ENCODE measurements at places on chromosomes 11 and 22.

- H3K27me3 ChIP-seq: no peaks in the 10 kb centered on the region
- H3K36me3 ChIP-seq: no peaks in the 10 kb centered on the region
- no peak for DNase-seq
- H3K4me3 ChIP-seq: no peak overlapping the region
- H3K27ac ChIP-seq: no peak overlapping the region
Observed at GRCh38 chr11:92625894-92626293, 343.6 kb upstream of the MTNR1B start.

DNA sequence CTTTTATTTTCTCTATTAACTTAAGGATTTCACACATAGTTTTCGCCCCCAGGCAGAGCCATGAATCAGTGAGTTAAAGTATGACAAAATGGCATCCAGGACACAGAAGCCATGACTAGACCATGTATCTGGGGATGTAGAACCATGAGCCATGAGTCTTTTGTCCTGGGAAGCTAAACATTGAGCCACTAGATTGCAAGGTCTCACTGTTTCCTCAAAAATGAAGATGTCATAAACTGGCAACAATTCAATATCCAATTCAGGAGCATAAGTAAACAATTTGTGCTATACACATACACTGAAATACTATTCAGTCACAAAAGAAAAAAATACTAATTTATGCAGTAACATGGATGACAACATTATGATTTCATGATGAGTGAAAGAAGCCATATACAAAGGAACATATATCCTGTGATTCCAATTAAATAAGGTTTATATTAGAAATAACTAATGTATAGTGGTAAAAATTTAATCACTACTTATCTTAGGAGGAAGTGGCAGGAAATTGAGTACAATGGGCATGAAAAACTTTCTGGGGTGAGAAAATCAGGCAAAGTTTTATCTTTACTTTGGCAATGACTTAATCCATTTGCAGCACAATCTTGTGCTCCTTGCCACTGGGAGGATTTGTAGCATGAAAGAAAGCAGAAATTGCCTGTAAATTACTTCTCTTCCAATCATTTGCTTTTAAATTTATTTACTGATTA is 28.5 kb upstream of the CARD16 start:
- H3K36me3 ChIP-seq: no peaks in the 10 kb centered on the region
- no peak for DNase-seq
- H3K4me1 ChIP-seq: no peaks in the 10 kb centered on the region
- H3K27me3 ChIP-seq: no peaks in the 10 kb centered on the region
- no peak overlapping the region for H3K4me3 ChIP-seq

DNA sequence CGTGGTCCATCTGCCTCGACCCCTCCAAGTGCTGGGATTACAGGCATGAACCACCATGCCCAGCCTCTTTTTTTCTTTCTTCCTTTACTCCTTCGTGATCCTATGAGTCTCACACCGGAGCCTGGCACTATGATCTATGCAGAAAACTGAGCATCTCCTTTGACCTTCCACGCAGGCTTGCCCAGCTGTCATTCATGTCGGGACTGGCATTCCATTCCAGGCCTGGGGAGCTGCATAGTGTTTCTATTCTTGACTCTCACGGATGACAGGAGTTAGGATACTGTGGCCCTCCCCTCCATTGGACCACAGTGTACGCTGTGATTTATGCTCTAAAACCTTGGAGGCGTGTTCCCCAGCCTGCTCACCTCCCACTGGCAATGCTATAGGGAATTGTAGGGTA is 611.8 kb downstream of the BRD1 start:
- DNase-seq: peak; percentile 2
- H3K27me3 ChIP-seq: no peaks in the 10 kb centered on the region
- no peaks in the 10 kb centered on the region for H3K4me1 ChIP-seq
- peaks cover 16% of the 10 kb centered on the region for H3K36me3 ChIP-seq
- no peak overlapping the region for H3K4me3 ChIP-seq

DNA sequence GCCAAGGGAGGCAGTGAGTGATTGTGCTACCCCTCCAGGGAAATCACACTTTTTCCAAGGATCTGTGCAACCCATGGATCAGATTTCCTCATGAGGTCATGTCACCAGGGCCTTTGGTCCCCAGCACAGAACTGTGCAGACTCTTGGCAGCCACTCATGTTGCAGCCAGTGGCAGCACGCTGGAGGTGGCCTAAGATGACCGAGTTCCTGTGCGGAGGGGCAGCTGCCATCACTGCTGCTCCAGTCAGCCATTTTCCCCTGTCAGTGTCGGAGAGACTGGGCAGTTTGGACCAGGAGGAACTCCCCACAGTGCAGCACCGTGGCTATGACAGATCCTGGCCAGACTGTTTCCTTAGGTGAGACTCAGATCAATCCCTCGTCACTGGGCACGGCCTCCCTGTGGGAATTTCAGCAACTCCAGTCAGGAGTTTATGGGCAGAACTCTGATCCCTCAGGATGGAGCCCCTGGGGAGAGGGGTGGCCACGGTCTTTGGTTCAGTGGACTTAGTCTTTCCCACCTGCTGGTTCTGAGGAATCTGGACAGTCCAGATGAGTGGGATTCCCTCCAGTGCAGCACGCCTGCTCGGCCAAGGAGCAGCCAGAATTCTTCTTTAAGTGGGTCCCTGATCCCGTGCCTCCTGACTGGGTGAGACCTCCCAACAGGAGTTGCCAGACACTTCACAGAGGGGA is 194.6 kb upstream of the CARD18 start:
- no peak overlapping the region for H3K4me3 ChIP-seq
- H3K27me3 ChIP-seq: no peaks in the 10 kb centered on the region
- no peaks in the 10 kb centered on the region for H3K4me1 ChIP-seq
- DNase-seq: no peak

- no peaks in the 10 kb centered on the region for H3K36me3 ChIP-seq
- H3K27me3 ChIP-seq: no peaks in the 10 kb centered on the region
- no peak overlapping the region for H3K27ac ChIP-seq
- DNase-seq: no peak
Observed at GRCh38 chr11:81674211-81674610, 1059.5 kb downstream of the FAM181B start.

DNA sequence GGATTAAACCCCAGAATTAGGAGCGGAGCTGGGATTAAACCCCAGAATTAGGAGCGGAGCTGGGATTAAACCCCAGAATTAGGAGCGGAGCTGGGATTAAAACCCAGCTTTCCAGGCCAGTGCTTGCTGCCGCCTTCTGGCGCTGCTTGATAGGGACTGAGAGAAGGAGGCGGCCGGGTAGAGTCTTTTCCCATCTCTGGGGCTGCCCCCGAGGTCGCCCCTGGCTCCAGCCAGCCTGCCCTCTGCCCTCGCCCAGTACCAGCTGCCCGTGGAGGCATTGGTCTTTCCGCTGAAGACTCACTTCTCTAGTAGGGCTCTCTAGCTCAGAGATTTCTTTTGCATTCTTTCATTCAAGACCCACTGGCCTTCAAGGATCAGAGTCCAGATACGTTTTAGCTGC is 5.2 kb downstream of the TRMU start:
- H3K27ac ChIP-seq: no peak overlapping the region
- no peak overlapping the region for H3K4me3 ChIP-seq
- H3K4me1 ChIP-seq: no peaks in the 10 kb centered on the region
- H3K27me3 ChIP-seq: no peaks in the 10 kb centered on the region

- H3K4me3 ChIP-seq: no peak overlapping the region
- no peaks in the 10 kb centered on the region for H3K36me3 ChIP-seq
- no peak for DNase-seq
- H3K4me1 ChIP-seq: 0 out of 2 replicates have a peak, but pooled peaks cover 2% of the 10 kb centered on the region
- no peak overlapping the region for H3K27ac ChIP-seq
Observed at GRCh38 chr11:32316232-32316631, 119.1 kb downstream of the WT1 start.

GRCh38 chr22:45629469-45630089 is 42.1 kb upstream of the ATXN10 start:
- H3K4me3 ChIP-seq: no peak overlapping the region
- peak overlapping the region; percentile 0 for H3K27ac ChIP-seq
- H3K36me3 ChIP-seq: no peaks in the 10 kb centered on the region
- H3K27me3 ChIP-seq: no peaks in the 10 kb centered on the region

GRCh38 chr11:117424781-117425180 is 97.1 kb downstream of the CEP164 start:
- H3K4me1 ChIP-seq: no peaks in the 10 kb centered on the region
- no peaks in the 10 kb centered on the region for H3K36me3 ChIP-seq
- no peak overlapping the region for H3K4me3 ChIP-seq
- H3K27me3 ChIP-seq: no peaks in the 10 kb centered on the region
- DNase-seq: no peak
- H3K27ac ChIP-seq: no peak overlapping the region

- peaks cover 16% of the 10 kb centered on the region for H3K4me1 ChIP-seq
- no peak overlapping the region for H3K27ac ChIP-seq
- H3K4me3 ChIP-seq: no peak overlapping the region
- peak; percentile 89 for DNase-seq
Observed at GRCh38 chr11:120645639-120646038, 134.1 kb downstream of the GRIK4 start.

- H3K27ac ChIP-seq: no peak overlapping the region
- no peaks in the 10 kb centered on the region for H3K27me3 ChIP-seq
- peaks cover 3% of the 10 kb centered on the region for H3K36me3 ChIP-seq
- H3K4me3 ChIP-seq: no peak overlapping the region
Observed at GRCh38 chr22:27192135-27192829, 534.9 kb downstream of the MIAT start.

- no peaks in the 10 kb centered on the region for H3K36me3 ChIP-seq
- peak; percentile 73 for DNase-seq
- no peaks in the 10 kb centered on the region for H3K4me1 ChIP-seq
- H3K4me3 ChIP-seq: peak overlapping the region; percentile 33
- H3K27ac ChIP-seq: no peak overlapping the region
Observed at GRCh38 chr22:37077802-37078448, 26.4 kb downstream of the KCTD17 start.

- no peak for DNase-seq
- H3K36me3 ChIP-seq: peaks cover 11% of the 10 kb centered on the region
- no peaks in the 10 kb centered on the region for H3K27me3 ChIP-seq
- no peaks in the 10 kb centered on the region for H3K4me1 ChIP-seq
- no peak overlapping the region for H3K27ac ChIP-seq
Observed at GRCh38 chr11:14149683-14150082, 187.2 kb downstream of the SPON1 start.

GRCh38 chr11:77187776-77188632 is 60.0 kb downstream of the MYO7A start:
- H3K27me3 ChIP-seq: no peaks in the 10 kb centered on the region
- H3K4me1 ChIP-seq: peaks cover 2% of the 10 kb centered on the region
- H3K4me3 ChIP-seq: no peak overlapping the region
- peak; percentile 78 for DNase-seq
- H3K36me3 ChIP-seq: no peaks in the 10 kb centered on the region

- H3K4me1 ChIP-seq: no peaks in the 10 kb centered on the region
- no peak overlapping the region for H3K27ac ChIP-seq
- no peaks in the 10 kb centered on the region for H3K36me3 ChIP-seq
- no peak overlapping the region for H3K4me3 ChIP-seq
- DNase-seq: no peak
- no peaks in the 10 kb centered on the region for H3K27me3 ChIP-seq
Observed at GRCh38 chr11:108877178-108877577, 212.3 kb downstream of the DDX10 start.

DNA sequence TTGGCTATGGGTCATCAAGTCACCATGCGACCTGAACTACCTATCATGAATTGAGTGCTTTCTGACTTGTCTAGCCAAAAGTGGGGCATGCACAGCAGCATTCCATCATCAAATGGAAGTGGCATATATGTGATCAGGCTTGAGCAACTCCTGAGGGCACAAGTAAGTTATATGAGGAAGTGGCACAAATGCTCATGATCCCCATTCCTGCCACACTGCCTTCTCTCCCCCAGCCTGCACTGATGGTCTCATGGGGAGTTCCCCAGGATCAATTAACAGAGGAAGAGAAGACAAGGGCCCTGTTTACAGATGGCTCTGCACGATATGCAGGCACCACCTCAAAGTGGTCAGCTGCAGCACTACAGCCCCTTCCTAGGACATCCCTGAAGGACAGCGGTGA is 21.8 kb downstream of the MS4A4E start:
- DNase-seq: no peak
- H3K4me1 ChIP-seq: no peaks in the 10 kb centered on the region
- no peak overlapping the region for H3K27ac ChIP-seq
- no peaks in the 10 kb centered on the region for H3K27me3 ChIP-seq
- no peaks in the 10 kb centered on the region for H3K36me3 ChIP-seq

- DNase-seq: no peak
- no peak overlapping the region for H3K27ac ChIP-seq
- H3K27me3 ChIP-seq: no peaks in the 10 kb centered on the region
- H3K36me3 ChIP-seq: peaks cover 5% of the 10 kb centered on the region
- H3K4me1 ChIP-seq: no peaks in the 10 kb centered on the region
Observed at GRCh38 chr11:91776655-91777054, 448.0 kb upstream of the FAT3 start.

DNA sequence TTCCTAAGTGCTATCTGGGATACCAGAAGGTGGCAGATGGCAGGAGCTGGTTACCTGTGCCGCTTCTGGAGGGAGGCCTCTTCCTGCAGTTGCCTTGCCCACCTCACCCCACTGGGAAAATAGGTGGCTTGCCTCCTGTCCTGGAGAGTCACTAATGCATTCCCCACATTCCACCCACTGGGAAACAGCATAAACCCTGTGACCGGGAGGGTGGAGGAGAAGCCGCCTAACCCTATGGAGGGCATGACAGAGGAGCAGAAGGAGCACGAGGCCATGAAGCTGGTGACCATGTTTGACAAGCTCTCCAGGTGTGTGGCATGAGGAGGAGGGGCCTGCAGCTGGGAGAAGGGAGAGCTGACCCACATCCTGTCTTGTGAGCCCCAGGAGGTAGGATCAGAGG is 5.6 kb downstream of the RIC8A start:
- H3K27me3 ChIP-seq: no peaks in the 10 kb centered on the region
- H3K4me1 ChIP-seq: no peaks in the 10 kb centered on the region
- no peak for DNase-seq
- no peak overlapping the region for H3K27ac ChIP-seq
- H3K4me3 ChIP-seq: no peak overlapping the region

GRCh38 chr11:121763526-121763925 is 310.8 kb upstream of the SORL1-AS1 start:
- no peaks in the 10 kb centered on the region for H3K36me3 ChIP-seq
- no peak overlapping the region for H3K4me3 ChIP-seq
- no peaks in the 10 kb centered on the region for H3K4me1 ChIP-seq
- H3K27ac ChIP-seq: no peak overlapping the region
- no peak for DNase-seq

GRCh38 chr11:58068655-58069054 is 37.9 kb downstream of the OR6Q1 start:
- H3K27me3 ChIP-seq: no peaks in the 10 kb centered on the region
- H3K36me3 ChIP-seq: no peaks in the 10 kb centered on the region
- DNase-seq: no peak

DNA sequence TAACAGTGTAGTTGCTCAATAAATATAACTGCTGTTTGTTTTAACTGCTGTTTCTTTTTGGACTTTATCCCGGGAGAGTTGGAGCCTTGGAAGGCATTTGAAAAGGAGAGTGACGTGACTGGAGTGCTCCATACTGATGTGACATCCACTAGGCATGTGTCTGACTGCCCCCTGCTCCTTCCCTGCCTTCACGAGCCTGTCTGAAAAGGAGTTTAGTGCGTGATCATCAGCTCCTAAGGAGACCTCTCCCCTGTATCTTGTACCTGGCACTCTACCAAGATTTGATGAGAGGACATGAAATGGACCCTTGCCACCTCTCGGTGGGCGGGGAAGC is 22.9 kb downstream of the ZBTB16 start:
- peaks cover 2% of the 10 kb centered on the region for H3K4me1 ChIP-seq
- H3K36me3 ChIP-seq: no peaks in the 10 kb centered on the region
- no peak overlapping the region for H3K4me3 ChIP-seq
- H3K27me3 ChIP-seq: peaks cover 7% of the 10 kb centered on the region

Data from H9 (cell line).